ENCODE measurements at places on chromosomes 5 and 9. TPM values are rescaled to one million over a fixed set of nuclear protein-coding genes. Genes with fewer than 3 reads are reported as not detected.

Gene GABBR2
- total RNA-seq = not detected

Gene GHR
- total RNA-seq = not detected

DNA sequence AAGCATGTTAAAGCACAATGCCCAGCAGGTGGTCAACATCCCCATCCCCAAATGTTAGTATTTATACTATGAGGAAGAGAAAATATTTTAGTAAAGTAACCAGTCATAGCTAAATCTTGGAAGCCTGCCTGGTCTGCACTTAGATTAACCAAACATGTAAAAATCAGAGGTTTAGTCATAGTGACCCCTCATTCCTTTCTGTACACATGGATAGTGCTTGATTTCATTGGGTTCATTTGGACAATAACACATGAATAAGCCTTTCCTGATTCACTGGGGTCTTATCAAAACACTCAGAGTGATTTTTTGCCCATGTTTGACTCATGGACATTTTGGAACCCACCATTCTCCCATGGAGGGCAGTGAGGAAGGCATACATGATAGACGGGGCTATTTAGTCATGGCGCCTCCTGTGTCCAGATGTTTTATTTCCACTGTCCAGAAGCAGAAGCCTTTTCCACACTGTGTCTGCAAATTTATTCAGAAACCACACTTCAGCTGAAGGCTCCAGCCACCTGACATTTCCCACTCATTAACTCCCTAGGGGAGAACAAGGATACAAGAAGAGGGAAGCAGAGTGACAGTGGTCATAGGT is 32.5 kb downstream of the OR1J1 start:
- H3K4me3 ChIP-seq = no peak overlapping the region
- H3K36me3 ChIP-seq = no peaks in the 10 kb centered on the region
- no peak overlapping the region for H3K27ac ChIP-seq
- DNase-seq = no peak

Gene PCDHB10
- not detected for total RNA-seq

Gene PHF24
- not detected for total RNA-seq

DNA sequence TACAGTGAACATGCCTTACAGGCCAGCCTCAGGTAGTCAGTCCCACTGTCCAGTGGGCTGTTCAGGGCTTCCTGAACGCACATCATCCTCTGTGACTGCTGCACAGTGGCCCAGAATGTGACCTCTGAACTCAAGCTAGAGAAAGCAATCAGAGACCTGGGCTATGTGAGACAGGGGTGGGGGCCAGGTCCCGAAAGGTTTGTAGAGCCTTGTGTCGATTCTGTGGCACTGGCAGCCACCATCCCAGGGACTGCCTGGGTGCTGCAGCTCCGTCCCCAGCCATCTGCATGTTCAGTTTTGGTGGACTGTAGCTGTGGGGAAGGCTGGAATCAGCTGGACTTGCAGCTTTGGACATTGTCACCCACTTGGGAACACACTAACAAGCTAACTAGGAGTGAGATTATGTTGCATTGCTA is 47.7 kb downstream of the MVB12B start:
- H3K4me1 ChIP-seq = peaks cover 20% of the 10 kb centered on the region
- DNase-seq = no peak

DNA sequence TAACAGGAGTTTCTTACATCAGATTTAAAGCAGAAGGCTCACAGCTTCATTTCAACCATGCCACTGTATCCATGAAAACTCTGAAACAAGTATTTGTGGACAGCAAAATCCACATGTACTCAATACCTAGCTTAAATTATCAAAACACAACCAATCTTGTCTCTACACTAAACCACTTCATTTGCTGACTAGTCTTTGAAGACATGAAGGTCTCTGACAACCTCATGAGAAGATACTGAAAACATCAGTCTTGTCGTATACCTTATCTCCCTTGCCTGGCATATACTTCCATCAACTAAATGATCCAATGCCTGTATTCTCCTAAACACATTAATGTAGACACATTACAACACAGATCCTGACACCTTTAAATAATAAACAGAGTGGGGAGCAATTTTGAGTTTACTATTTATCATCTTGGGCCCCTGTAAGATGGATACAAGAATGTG is 2.9 kb downstream of the RPS23 start:
- H3K36me3 ChIP-seq = peaks cover 48% of the 10 kb centered on the region
- no peak for DNase-seq
- no peak overlapping the region for H3K4me3 ChIP-seq

- no peak overlapping the region for H3K27ac ChIP-seq
- no peak overlapping the region for H3K4me3 ChIP-seq
- H3K36me3 ChIP-seq = no peaks in the 10 kb centered on the region
Observed at GRCh38 chr5:28788954-28789353, 1750.6 kb upstream of the CDH9 start.

Gene RNF130
- total RNA-seq = 3.8 TPM

Gene CCDC152
- 5.2 TPM for total RNA-seq

GRCh38 chr9:16121601-16122286 is 568.9 kb downstream of the CCDC171 start:
- no peaks in the 10 kb centered on the region for H3K4me1 ChIP-seq
- no peaks in the 10 kb centered on the region for H3K27me3 ChIP-seq
- no peak overlapping the region for H3K27ac ChIP-seq
- no peak for DNase-seq
- H3K36me3 ChIP-seq = no peaks in the 10 kb centered on the region

Gene MEIKIN
- not detected for total RNA-seq

Gene BHMT
- total RNA-seq = not detected

DNA sequence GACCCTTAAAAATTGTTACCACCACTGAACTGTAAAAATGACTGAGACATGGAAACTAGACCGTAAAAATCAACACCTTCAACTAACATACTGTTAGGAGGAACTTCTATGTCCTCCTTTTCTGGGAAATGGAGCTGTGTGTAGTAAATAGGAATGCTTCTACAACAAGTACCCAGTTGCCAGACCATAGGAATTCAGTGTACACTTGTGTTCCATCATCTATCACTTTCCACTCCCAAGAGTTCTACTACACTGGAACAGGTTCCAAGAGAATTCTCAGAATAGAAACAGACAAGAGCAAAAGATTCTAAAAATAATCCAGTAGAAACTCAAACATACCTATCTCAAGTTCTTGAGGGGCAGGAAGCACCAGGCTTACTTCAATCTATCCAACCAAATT is 23.6 kb downstream of the UBAP2 start:
- peaks cover 6% of the 10 kb centered on the region for H3K36me3 ChIP-seq
- H3K27me3 ChIP-seq = no peaks in the 10 kb centered on the region
- H3K4me1 ChIP-seq = peaks cover 19% of the 10 kb centered on the region

DNA sequence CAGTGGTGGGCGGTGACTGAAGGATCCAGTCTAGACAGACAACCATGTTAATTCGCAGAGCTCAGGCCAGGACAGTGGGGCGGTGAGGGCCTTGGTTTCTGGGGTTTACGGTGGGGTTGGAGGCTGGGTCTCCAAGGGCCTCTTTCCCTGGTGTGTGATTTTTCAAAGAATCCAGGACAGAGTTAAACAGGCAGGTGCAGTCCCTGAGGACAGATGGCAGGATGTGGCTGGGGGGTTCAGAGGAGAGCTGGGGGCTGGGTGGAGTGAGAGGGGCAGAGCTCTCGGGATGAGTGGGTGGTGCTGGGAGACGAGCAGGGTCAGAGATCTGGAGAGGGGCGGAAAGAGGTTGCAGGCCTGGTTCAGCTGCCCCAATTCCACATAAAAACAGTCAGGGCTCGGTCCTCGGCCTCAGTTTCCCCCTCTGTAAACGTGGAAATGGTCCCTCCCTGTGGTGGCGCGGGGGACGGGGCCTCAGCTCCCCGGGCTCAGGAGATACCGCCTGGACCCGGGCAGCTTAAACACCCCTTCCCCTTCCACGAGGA is 145.9 kb downstream of the GAPVD1 start:
- peaks cover 15% of the 10 kb centered on the region for H3K4me1 ChIP-seq
- peak overlapping the region; percentile 58 for H3K4me3 ChIP-seq
- DNase-seq = no peak
- H3K27ac ChIP-seq = no peak overlapping the region

- no peak for DNase-seq
- no peak overlapping the region for H3K4me3 ChIP-seq
- H3K4me1 ChIP-seq = no peaks in the 10 kb centered on the region
- H3K27me3 ChIP-seq = peaks cover 3% of the 10 kb centered on the region
- no peak overlapping the region for H3K27ac ChIP-seq
- H3K36me3 ChIP-seq = no peaks in the 10 kb centered on the region
Observed at GRCh38 chr9:130417602-130418001, 27.2 kb upstream of the ASS1 start.

- H3K4me3 ChIP-seq = no peak overlapping the region
- no peak overlapping the region for H3K27ac ChIP-seq
- no peaks in the 10 kb centered on the region for H3K27me3 ChIP-seq
- peaks cover 2% of the 10 kb centered on the region for H3K4me1 ChIP-seq
- DNase-seq = no peak
Observed at GRCh38 chr9:78320030-78320693, 23.2 kb downstream of the PSAT1 start.

- peak; percentile 65 for DNase-seq
- peaks cover 44% of the 10 kb centered on the region for H3K4me1 ChIP-seq
- no peak overlapping the region for H3K4me3 ChIP-seq
- H3K27ac ChIP-seq = peak overlapping the region; percentile 58
Observed at GRCh38 chr5:50751064-50751657, 84.7 kb downstream of the PARP8 start.

DNA sequence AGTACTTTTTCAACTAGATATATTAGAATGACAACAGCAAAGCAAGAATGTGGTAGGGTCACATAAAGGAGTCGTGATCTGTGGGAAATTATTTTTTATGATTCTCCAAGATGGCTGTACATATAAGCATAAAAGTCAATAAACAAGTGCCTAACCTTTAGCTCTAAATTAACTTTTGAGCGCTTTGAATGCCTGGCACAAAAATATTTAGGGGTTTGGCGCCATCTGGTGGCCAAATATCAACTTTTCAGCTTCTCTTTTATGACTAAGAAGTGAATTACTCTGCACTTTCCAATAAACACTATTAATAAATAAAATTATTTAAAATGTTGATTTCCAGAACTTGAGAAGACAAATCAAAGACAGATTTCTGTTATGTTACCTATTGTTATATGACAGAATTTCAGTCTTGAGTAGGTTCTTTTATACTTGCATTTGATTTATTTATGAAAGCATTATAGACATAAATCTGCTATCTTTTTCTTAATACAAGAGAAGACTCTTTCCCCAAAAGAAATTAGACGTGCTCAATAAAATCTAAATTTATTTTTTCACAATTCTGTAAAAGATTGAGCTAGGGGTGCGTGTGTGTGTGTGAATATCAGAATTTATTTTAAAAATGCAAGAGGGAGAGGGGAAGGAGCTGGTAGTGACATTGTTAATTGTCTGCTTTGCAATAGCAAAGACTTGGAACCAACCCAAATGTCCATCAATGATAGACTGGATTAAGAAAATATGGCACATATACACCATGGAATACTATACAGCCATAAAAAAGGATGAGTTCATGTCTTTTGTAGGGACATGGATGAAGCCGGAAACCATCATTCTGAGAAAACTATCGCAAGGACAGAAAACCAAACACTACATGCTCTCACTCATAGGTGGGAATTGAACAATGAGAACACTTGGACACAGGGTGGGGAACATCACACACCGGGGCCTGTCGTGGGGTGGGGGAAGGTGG is 36.7 kb upstream of the ARRDC3 start:
- peaks cover 2% of the 10 kb centered on the region for H3K27me3 ChIP-seq
- peak; percentile 76 for DNase-seq
- no peak overlapping the region for H3K4me3 ChIP-seq
- peaks cover 3% of the 10 kb centered on the region for H3K4me1 ChIP-seq

Gene CNTNAP3
- total RNA-seq = not detected

Gene ASPN
- total RNA-seq = not detected

DNA sequence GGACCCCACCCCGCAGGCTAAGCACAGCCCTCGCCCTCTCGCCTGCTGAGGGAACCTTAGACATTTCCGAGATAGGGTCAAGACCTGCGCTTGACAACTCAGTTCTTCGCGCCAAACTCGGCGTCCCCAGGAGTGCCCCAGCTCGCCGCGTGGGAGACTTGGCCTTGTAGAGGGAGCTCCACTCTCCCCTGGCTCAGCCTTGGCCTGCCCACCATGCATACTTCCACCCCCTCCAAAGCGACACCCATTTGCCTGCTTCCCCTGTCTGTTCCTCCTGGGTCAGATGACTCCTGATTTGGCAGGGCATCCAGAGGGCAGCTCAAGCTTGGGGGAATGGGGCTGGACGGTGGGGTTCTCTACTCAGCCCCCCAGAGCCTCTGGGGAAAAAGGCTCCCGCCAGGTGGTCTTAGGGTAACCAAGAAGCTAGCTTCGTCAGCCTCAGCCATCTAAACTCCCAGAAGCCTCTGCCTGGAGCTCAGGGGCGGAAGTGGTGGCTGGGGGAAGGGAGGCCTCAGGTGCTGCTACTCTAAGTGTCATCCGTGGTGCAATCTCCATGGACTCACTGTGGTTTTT is 560 bp downstream of the DOCK2 start:
- peaks cover 1% of the 10 kb centered on the region for H3K27me3 ChIP-seq
- peak overlapping the region; percentile 96 for H3K27ac ChIP-seq
- H3K36me3 ChIP-seq = peaks cover 46% of the 10 kb centered on the region
- peak overlapping the region; percentile 87 for H3K4me3 ChIP-seq
- peaks cover 51% of the 10 kb centered on the region for H3K4me1 ChIP-seq
- peak; percentile 85 for DNase-seq

Gene NMUR2
- not detected for total RNA-seq

GRCh38 chr9:61670616-61671015 is 480.8 kb downstream of the SPATA31A7 start:
- no peak overlapping the region for H3K4me3 ChIP-seq
- no peaks in the 10 kb centered on the region for H3K36me3 ChIP-seq
- DNase-seq = no peak
- no peaks in the 10 kb centered on the region for H3K27me3 ChIP-seq
- no peak overlapping the region for H3K27ac ChIP-seq

Gene LRRC19
- total RNA-seq = not detected

Gene MACROH2A1
- 297 TPM for total RNA-seq

DNA sequence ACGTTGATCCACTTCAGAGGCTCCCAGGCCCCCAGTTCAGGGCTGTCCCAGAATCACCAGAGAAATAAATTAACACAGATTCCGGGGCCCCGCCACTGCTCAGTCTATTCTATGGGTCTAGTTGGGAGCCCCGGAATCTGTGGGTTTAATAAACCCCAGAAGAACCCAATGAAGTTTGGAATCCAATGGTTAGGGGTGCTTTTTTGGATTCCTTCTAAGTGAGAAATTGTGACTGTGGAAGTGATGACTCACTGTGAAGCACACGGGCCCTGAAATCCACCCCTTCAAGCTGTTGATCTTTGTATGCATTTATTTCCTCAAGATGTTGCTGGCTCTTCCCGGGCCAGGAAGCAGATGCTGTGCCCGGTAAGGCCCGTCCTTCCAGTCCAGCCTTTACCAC is 57.3 kb upstream of the SLC28A3 start:
- no peak for DNase-seq
- H3K36me3 ChIP-seq = no peaks in the 10 kb centered on the region
- no peaks in the 10 kb centered on the region for H3K4me1 ChIP-seq
- no peak overlapping the region for H3K4me3 ChIP-seq
- H3K27ac ChIP-seq = no peak overlapping the region

GRCh38 chr5:134006115-134006514 is 1.3 kb upstream of the VDAC1 start:
- peaks cover 21% of the 10 kb centered on the region for H3K36me3 ChIP-seq
- peak overlapping the region; percentile 93 for H3K27ac ChIP-seq
- peaks cover 4% of the 10 kb centered on the region for H3K27me3 ChIP-seq
- peak overlapping the region; percentile 86 for H3K4me3 ChIP-seq
